ENCODE measurements at places on chromosomes 4 and X.

DNA sequence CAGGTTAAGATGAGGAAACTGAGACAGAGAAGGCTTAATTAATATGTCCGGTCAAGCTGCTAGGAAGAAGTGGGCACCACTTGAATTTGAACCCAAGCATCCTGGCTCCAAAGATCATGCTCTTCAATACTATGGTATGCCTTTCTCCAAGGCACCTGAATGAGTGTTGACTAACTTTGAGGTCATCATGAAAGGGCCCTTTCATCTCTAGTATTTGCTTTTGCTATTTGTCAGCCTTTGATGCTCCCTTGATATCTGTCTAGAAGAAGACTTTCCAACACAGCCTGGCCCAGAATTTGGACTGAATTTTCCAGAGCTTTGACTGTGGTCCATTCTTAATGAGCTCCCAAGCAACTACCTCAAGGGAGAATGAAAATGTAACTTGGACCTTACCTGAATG lies 179.1 kb upstream of the DKK2 start:
- DNase-seq: no peak

GRCh38 chr4:186514271-186514950 lies 41.0 kb downstream of the MTNR1A start:
- DNase-seq: no peak

- no peak for DNase-seq
Observed at GRCh38 chr4:108601106-108601505, 19.3 kb upstream of the RPL34 start.

DNA sequence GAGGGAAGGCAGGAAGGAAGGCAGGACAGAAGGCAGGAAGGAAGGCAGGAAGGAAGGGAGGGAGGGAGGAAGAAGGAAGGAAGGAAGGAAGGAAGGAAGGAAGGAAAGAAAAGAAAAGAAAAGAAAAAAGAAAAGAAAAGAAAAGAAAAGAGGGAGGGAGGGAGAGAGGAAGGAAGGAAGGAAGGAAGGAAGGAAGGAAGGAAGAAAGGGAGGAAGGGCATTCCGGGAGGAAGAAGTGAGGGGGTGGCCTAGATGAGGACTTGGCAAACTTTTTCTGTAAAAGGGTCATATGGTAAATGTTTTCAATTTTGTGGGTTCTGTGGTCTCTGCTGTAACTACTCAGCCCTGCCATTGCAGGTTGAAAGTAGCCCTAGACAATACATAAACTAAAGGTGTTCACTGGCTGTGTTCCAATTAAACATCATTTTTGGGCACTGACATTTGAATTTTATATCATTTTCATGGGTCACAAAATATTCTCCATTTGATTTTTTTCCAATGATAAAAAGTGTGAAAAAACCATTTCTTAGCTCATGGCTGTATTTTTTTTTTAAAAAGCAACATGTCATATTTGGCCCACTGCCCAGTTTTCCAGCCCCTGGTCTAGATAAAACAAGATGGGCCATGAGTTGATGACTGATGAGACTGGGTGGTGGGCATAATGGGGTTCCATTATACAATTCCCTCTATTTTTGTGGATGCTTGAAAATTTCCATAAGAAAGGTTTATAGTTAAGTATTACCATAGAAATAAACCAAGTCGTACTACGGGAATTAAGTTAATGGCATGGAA lies 3.1 kb downstream of the ZNF630 start:
- DNase-seq: no peak
